CD4-positive, alpha-beta T cell treated with Interleukin-6 for 4 hours (primary cell): ENCODE measurements at places on chromosomes 16 and 17.

DNA sequence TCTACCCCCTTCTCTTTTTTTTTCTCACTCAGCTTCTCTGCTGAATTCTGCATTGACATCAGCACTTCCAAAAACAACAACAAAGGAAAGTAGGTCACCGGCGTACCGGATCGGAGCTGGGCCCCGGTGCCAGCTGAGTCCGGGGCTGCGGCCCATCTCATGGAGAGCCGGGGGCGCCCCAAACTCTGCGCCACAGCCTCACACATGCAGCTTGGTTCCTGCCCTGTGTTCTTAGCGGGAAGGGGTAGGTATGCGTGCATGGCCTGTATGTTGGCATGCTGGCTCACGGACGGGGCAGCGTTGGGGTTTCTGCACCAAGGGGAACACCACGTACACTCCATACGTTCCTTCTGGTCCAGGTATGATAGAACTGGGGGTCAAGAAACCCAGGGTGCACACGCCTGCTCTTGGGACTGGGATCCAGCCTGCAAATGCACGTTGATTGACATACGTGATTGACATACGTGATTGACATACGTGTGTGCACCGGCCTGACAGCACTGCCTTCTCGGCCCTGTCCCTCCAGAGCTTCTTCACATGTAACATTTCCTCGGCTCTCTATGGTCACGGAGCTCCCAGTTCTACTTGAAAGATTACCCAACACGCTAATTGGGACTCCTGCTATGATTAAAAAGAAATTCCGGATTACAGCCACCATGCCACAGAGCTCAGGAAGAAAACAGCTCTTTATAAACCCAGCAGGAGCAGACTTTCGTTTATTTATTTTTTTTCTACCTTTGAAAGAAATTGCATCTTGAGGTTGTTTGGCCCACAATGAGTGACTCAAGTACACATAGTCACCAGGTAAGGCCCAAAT, 88.7 kb downstream of the RPA1 start:
- DNase-seq, result no peak

GRCh38 chr17:15273141-15273793, 8.1 kb upstream of the PMP22 start:
- no peak for DNase-seq

GRCh38 chr17:36687736-36688135, 86.4 kb downstream of the MRM1 start:
- no peak for DNase-seq

GRCh38 chr17:802901-803881, 21.0 kb downstream of the MRM3 start:
- DNase-seq, result no peak

- DNase-seq, result no peak
These were observed 590.6 kb downstream of the MAF start for GRCh38 chr16:79009896-79010295.

- DNase-seq, result peak; percentile 21
These were observed 619 bp downstream of the CACNB1 start for GRCh38 chr17:39196808-39197291.

DNA sequence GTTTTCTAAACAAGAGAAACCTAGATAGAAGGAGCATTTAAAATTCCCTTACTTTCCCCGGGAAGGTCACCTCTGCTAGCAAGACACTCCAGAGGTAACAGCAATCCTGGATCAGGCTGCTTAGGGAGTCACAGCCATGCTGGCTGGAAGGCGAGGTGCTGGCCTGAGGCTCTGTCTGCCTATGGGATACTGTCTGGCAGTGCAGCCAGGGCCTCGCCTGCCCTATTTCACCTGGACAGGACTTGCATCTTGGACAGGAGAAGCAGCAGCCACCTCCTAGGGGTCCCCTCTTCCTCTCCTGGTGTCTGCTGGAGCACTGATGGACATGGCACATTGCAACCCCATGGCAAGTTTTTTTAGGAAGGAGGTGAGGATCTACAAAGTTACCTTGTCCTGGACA, 15.1 kb downstream of the FA2H start:
- no peak for DNase-seq

GRCh38 chr16:87243478-87243877, 73.7 kb downstream of the C16orf95 start:
- no peak for DNase-seq

DNA sequence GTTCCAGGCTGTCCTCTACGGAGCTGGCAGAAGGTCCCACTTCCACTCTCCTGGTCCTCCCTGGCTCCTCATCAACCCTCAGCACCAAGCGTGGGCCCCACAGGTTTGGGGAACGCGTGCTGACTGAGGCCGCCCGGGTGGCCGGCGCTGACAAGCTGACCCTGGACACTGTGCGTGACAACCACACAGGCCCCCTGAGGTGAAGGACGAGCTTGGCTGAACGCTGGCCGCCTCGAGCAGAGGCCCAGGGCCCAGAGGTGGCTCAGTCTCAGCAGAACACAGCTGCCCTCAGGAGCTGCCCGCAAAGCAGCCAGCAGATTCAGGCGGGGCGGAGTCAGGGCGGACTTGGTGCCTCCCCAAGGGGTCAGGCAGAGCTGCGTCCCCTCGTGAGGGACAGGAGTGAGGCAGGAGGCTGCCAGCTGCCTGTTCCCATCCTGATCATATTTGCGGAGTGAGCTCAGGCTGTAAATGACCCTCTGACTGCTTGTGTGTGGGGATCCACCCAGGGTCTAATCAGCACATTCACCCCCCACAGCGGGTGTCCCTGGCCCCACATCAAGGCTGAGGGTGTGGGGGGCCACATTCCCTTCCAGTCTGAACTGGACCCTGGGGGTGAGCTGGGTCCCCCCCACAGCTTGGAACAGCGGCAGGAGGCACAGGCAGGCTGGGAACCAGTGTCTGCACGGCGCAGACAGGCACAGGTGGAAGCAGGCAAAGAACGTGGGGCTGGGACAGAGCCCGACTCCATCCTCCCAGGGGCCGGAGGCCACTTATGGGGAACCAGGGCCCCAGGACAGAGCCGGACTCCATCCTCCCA, 105.1 kb upstream of the METRNL start:
- no peak for DNase-seq

DNA sequence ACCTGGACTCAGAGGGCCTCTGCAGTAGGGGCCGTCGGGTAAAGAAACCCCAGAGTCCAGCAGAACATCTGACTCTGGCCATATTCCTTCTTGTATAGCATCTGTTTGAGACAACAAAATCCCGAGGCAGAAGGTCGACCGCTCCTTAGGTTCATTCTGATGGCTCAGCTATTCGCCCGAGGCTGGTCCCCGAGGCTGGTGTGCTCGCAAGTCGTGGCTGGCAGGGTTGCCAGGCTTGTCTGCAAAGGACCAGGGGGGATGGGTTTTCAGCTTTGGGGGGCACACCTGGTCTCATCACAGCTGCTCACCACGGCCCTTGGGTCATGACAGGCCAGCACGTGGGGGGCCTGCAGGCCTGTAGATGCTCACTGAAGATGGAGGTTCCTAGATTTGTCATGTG, 119.1 kb downstream of the BANP start:
- no peak for DNase-seq

GRCh38 chr16:85543536-85543935, 69.6 kb upstream of the GSE1 start:
- no peak for DNase-seq
